T-cell (primary cell): ENCODE measurements at places on chromosomes 3 and 15. TPM values are rescaled to one million over a fixed set of nuclear protein-coding genes. Genes with fewer than 3 reads are reported as not detected.

DNA sequence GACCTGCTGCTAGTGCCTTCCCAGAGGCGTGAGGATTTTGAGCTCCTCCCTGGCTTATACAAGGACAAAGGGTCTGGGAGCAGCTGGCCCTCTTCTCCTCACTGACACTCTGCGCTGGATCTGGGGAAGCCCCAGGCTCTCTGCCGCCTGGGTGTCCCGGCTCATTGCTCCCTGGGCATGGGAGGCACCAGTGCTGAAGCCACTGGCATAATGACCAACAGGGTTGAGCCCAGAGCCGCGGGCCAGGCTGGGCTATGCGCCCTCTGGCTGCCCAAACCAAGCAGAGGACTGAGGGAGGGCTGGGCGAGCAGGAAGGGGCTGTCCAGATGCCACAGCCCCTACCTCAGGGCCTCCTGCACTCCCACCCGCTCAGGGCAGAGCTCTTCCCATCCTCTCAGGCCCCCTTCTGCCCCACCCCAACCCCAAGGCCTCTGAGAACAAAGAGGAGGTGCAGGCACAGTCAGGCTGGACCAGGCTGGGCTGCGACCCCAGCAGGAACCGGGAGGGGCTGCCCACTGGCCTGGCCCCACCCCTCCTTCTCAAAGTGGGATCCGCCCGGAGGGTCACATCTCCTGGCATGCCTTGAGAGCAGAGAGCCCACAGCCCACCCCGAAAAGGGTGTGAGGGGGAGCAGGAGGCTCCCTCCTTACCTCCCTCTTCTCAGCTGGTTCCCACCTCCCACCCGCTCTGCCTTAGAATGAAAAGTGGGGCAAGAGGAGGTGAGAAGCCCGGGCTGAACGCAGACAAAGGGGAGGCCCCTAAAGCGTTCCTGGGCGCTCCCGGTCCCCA, 1.6 kb downstream of the LINGO1 start:
- no peak for DNase-seq

DNA sequence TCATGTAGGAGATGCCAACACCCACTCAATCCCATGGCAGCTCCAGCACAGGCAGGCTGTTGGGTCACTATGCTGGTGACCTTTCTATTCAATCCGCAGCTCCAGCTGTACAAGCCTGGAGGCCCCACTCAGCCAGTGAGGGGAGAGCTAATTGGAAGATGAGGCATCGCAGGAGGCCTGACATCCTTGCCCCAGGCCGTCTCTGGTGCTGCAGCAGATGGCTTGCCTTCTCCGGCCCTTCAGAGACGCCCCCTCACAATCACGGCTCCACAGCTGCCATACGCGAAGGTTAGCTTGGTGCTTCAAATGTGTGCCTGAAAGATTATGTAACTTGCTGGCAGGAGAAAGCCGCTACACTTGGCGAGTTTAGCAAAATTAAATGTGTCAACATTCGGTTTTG, 104.2 kb upstream of the CLSTN2 start:
- DNase-seq: no peak

DNA sequence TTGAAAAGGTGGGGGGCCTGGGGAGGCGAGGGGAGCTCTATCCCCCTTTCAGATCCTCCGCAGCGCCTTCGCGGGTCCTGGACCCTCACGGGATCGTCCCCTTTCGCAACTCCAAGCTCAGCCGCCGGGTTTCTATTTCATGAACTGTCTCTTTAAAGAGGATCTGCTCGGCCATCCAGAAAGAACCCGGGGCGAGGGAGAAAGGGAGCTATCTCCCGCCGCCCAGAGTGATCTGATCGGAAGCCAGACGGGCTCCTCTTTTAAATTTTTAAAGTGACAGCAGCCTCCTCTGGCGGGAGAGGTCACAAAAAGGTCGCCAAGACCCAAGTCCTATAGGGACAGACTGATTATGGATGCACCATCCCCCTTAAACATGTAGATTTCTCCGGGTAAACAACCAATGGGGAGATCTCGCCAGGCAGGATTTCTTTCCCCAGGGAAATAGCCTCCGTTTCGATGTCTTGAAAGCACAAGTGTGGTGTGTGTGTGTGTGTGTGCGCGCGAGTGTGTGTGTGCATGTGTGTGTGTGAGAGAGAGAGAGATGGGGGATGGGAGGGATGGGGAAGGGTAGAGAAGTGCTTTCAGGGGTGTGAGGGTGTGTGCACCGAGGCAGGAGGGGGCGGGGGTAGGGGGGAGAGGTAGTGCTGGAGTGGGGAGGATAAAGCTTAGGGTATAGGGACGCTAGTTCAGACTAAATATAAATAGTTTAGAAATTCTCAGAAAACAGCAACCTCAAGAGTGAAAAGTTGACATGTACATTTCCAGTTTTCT, 516.1 kb downstream of the MECOM start:
- DNase-seq: no peak

GRCh38 chr3:9826815-9827573, 16.8 kb downstream of the RPUSD3 start:
- DNase-seq: no peak

The PCOLCE2 gene
- total RNA-seq: not detected

DNA sequence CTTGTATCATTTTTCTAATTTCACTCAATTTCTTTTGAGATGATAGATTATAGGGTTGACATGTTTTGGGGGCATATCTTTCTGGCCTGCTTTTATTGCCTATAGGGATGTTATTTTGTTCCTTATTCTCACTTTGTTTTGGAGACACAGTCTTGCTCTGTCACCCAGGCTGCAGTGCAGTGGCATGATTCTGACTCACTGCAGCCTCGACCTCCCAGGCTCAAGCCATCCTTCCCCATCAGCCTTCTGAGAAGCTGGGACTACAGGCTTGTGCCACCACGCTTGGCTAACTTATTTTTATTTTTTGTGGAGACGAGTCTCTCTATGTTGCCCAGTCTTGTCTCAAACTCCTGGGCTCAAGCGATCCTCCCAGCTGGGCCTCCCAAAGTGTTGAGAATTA, 72.8 kb upstream of the FAN1 start:
- no peak for DNase-seq

DNA sequence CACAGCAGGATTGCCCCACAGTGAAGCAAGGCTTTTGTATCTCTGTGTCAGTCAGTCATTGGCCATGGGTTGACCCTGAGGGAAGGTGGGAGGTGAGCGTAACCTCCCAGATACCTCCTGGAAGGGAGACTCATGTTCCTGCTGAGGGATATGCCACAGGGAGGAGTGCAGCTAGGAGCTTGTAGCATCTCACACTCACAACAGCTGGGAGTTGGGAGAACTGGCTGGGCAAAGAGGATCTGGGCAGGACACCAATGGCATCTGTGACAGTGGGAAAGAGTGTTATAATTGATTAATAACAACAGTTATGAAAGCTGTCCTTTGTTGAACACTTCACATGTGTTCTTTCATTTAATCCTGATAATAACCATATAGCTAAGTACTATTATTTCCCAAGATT, 171.0 kb downstream of the TLE3 start:
- no peak for DNase-seq

DNA sequence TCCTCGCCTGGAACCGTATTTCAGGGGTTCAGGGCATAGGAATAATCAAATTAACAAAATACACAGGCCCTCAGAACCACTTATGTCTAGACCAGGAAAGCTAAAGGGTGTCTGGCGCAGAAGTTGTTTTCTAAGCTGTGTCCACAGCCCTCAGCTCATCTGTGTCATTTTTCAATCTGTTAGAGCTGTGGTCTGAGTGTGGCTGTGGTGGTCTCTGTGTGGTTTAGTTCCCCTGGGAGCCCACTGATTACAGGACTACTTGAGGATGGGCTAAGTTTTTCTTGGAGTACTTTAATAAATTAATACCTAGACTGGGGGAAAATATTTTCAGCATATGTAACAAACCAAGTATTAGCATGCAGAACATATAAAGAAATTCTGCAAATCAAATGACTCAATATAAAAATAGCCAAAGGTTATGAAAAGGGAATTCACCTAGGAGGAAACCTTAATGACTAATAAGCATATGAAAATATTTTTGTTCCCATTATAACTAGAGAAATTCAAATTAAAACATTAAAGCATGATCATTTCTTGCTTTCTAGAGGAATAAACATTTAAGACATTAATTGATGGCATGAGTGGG, 186.3 kb downstream of the SATB1 start:
- DNase-seq: no peak

GRCh38 chr3:161838021-161838420, 341.4 kb downstream of the OTOL1 start:
- DNase-seq: no peak

DNA sequence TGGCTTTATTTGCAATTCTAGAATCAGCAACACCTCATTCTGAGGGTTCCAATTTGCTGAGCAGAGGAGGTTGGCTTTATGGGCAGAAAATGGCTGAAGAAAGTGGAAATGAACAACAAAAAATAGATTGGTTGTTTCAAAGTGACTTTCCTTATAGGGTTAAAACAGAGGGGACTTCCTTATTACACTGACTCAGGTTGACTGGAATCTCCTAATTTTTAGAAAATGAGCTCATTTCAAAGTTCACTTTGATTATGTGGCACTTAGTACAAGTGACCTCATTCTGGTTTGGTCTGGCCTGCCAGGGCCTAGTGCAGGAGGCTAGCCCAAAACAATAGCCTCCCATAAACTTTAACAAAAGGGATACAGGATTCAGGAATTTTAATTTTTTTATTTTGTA, 41.4 kb downstream of the NFKBIZ start:
- DNase-seq: no peak

The ANKUB1 gene
- not detected for total RNA-seq

GRCh38 chr3:18189282-18190050, 235.7 kb downstream of the SATB1 start:
- no peak for DNase-seq

- no peak for DNase-seq
Measured at GRCh38 chr3:184169896-184170875, 4.5 kb upstream of the AP2M1 start.

DNA sequence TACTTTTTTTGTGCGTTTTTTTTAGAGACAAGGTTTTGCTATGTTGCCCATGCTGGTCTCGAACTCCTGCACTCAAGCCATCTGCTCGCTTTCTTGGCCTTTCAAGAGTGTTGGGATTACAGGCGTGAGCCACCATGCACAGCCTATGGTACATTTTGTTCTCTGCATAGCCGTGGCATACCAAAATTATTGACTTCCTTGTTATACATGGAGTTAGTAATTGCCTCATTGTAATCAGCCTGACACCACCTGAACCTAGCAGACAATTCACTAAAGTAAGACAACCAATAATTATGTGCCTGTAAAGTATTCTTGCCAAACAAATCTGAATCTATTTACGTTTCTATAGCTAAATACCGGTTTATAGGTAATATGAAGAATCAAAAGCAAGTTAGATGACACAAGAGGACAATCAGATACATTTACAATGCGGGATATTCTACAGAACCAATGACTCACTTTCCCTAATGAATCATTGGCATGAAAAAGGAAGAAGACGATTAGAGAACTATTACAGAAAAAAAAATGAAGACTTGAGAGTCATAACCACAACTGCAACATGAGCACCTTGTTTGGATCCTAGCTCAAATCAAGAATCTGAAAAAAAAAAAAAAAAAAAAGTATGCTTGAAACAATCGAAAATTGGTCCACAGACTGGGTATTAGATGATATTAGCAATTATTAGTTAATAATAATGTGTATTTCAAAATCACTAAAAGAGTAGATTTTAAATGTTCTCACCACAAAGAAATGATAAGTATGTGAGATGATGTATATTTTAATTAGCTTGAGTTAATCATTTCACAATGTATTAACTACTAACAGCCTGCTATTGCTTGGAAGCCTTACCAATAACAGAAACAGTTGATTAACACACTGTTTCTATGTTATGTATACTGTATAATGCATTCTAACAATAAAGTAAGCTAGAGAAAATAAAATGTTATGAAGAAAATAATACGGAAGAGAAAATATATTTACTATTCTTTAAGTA, 7.1 kb downstream of the GUCA1C start:
- DNase-seq: no peak

GRCh38 chr15:71312731-71313460, 197.6 kb downstream of the THSD4 start:
- DNase-seq: no peak

- no peak for DNase-seq
Measured at GRCh38 chr3:133926736-133927539, 31.3 kb upstream of the RAB6B start.

- no peak for DNase-seq
Measured at GRCh38 chr15:37104424-37104981, 4.2 kb upstream of the MEIS2 start.

The SLC2A2 gene
- not detected for total RNA-seq

DNA sequence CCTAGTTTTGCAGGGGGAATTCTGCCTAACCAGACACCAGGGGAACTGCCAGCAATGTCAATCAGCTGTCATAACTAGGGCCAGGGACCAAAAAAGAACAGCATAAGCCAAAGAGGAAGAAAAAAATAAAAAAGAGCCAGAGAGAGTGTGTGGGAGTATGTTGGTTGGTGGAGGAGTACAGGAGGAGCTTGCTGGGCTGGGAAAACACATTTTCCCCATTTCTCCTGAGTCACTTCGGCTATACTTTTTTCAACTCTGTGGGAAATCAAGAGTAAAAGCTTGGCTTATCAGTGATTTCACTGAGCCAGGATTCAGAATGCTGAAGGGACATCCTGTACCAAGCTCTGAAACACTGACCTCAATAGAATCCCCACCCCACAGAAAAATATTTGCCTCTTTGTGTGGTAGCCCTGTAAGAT, 144.7 kb upstream of the DPH6 start:
- no peak for DNase-seq

The ATP1B3 gene
- total RNA-seq: 29.4 TPM

DNA sequence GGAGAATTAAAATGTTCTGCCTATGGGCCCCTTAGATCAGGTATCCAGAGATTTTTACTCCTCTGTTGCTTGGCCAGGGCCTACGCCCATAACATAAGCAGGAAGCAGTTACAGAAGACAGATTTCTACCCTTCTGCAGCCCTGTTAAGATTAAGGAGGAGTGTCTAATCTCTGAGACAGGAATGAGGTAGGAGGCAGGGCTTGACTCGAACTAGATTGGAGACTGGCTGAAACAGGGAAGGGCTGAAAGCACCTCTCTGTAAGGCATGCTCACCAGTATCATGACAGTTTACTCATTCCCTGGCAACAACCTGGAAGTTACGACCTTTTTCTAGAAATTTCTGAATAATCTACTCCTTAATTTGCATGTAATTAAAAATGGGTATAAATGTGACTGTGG, 16.7 kb downstream of the PLA2G4D start:
- no peak for DNase-seq

The PCLAF gene
- 2.4 TPM for total RNA-seq

- DNase-seq: no peak
Measured at GRCh38 chr3:55885721-55886120, 398.6 kb upstream of the WNT5A start.

DNA sequence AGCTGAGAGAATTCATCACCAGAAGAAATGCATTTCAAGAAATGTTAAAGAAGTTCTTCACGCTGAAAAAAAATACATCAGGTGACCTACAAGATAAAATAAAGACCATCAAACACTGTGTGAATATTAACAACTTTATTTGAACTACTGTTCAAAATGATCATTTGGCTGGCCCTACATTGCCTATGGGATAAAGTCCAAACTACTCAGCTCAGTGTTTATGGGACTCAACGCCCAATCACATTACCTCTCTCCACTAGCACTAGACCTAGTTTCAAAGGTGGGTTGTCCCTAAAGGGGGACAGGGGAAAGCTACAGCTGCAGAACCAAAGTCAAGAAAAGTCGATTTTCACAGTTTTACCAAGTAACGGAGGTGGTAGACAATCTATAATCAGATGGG, 62.0 kb downstream of the DLG1 start:
- no peak for DNase-seq

The STAC gene
- not detected for total RNA-seq
